ENCODE measurements at places on chromosomes 5 and 9.

DNA sequence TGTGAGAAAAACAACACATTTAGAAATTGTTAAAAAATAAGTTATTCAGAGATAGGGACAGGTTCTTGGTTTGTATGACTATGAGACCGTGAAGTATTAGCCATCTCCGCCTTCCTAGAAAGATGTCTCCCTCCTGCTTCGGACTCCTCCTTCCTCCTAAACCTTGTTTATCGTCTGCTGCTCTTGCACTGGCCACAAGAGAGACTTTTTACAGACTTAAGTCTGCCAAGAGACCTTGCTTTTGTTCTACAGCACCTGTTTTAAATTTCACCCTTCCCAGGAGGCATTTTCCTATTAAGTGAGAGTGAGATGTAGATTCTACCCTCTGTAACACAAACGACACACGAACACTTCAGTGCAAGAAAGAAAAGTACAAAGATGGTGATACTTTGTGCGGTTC lies 274.6 kb downstream of the ARHGEF28 start:
- peaks cover 29% of the 10 kb centered on the region for H3K27me3 ChIP-seq
- no peaks in the 10 kb centered on the region for H3K36me3 ChIP-seq
- no peak overlapping the region for H3K4me3 ChIP-seq
- no peak for DNase-seq
- H3K4me1 ChIP-seq, result peaks cover 9% of the 10 kb centered on the region

GRCh38 chr5:67299231-67299735 lies 102.7 kb upstream of the CD180 start:
- no peak for DNase-seq
- H3K27ac ChIP-seq, result no peak overlapping the region
- no peaks in the 10 kb centered on the region for H3K4me1 ChIP-seq
- no peak overlapping the region for H3K4me3 ChIP-seq

DNA sequence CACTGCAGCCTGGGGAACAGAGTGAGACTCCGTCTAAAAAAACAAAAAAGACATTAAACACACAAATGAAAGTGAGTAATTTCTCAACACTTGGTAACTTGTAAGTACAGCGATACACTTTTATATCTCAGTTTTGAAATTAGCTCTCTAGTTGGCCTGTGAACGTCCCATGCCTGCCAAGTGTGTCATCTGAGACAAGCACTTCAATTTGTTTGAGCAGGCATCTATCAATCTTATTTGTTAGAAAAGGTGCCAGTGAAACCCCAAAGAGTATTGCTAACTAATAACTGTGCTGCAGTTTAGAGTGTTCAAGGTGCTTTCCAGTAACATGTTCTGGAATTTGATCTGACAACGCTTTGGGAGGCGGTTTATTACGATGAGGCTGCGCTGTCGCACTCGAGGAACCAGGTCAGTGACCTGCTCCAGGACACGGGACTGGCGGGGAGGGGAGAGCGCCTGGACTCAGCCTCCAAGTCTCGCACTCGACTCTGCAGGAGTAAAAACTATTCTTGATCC lies 1.1 kb upstream of the SPIN1 start:
- peaks cover 6% of the 10 kb centered on the region for H3K36me3 ChIP-seq
- no peaks in the 10 kb centered on the region for H3K27me3 ChIP-seq
- peak overlapping the region; percentile 84 for H3K4me3 ChIP-seq
- peaks cover 28% of the 10 kb centered on the region for H3K4me1 ChIP-seq
- peak; percentile 7 for DNase-seq
- H3K27ac ChIP-seq, result peak overlapping the region; percentile 82

- H3K27me3 ChIP-seq, result no peaks in the 10 kb centered on the region
- no peak for DNase-seq
- H3K36me3 ChIP-seq, result peaks cover 3% of the 10 kb centered on the region
- H3K4me3 ChIP-seq, result no peak overlapping the region
- H3K27ac ChIP-seq, result no peak overlapping the region
- H3K4me1 ChIP-seq, result no peaks in the 10 kb centered on the region
Measured at GRCh38 chr5:172935096-172935495, 24.1 kb upstream of the RPL26L1 start.

DNA sequence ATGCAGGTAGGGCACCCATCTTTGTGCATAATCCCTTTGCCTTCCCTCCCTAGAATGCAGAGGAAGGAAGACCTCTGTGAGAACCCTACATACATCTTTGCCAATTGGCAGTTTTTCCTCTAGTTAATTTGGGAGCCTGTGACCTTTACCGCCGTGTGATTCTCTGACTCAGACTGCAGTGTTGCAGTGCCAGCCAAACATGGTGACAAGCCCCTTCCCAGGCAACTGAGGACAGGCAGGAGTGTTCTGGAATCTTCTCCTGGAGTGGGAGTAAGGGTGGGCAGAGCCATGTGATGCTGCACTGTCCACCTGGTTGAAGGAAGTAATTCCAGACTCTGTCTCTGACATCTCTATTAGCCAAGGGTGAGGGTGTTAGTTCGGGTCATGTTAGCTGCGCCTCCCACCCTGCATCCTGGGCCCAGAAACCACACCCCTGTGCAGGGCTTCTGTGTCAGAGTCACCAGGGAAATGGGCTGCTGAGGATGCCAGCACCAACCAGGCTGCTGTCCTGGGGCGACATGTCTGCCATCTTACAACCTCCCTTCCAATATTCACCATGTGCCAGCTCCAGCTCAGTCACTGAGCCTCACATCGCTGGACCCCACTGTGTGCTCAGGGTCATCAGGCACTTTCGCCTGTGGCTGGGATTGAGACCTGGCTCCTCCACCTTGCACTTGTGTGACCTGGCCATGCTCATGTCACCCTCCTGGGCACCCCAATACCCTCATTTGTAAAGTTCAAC lies 21.8 kb downstream of the KCNIP1 start:
- H3K4me1 ChIP-seq, result no peaks in the 10 kb centered on the region
- no peak overlapping the region for H3K27ac ChIP-seq
- DNase-seq, result no peak
- no peaks in the 10 kb centered on the region for H3K36me3 ChIP-seq
- H3K4me3 ChIP-seq, result no peak overlapping the region

DNA sequence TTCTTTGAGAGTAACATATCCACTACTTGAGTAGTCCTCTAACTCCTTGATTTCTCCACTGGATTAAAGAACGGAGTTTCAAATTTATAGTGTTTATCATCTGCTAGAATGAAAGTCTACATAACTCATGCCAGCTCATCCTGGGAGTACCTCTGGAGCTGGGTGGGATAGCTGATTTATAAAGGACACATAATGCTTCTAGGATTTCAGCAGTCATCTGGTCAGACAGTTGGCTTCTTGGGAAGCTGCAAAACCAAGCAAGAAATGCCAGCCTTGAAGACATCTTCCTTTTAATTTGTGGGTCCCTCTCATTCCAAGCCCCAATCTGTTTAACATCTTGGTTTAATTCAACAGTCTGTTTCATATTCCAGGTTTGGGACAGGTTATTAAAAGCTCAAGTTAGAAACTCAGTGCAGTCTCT lies 3.2 kb downstream of the GALNT10 start:
- peaks cover 8% of the 10 kb centered on the region for H3K27me3 ChIP-seq
- H3K36me3 ChIP-seq, result peaks cover 41% of the 10 kb centered on the region
- H3K27ac ChIP-seq, result no peak overlapping the region
- no peak for DNase-seq

GRCh38 chr5:138466125-138466899 lies 1.0 kb downstream of the EGR1 start:
- peaks cover 13% of the 10 kb centered on the region for H3K4me1 ChIP-seq
- H3K27me3 ChIP-seq, result peaks cover 15% of the 10 kb centered on the region
- peaks cover 10% of the 10 kb centered on the region for H3K36me3 ChIP-seq
- H3K27ac ChIP-seq, result no peak overlapping the region

DNA sequence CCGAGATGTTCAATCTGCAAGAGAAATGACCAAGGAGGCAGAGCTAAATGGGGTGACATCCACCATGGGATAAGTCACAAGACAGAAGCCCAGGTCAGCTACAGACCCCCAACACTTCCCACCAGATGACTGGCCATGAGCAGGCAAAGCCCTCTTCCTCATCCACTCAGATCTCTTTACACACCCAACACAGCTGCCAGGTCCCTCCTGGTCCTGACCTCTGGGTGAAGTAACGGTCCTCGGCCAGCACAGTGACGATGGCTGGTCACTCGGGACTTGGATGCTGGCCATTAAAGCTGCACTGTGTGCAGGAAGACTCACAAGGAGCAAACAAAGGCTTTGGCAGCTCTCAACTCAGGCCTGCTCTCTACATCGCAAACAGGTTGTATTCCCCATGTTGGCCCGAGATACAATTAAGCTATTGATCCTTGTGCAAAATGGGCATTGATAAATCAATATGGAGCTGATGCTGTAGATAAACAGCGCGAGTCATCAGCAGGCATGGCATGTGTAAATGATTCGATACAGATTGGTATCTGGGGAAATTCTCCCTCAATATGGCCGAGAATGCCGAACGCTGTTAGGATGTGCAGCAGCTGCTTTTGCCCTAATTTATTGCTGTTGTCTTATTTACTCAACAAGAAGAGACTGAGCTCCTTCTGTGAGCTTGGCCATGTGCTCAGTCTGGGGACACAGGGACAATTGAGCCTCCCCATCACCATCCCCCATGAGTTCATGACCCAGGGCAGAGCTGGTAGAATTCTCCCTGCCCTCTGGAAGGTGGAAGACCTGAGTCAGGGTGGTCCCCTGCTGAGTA lies 98.7 kb downstream of the C5orf15 start:
- no peak overlapping the region for H3K27ac ChIP-seq
- H3K4me3 ChIP-seq, result no peak overlapping the region
- peaks cover 12% of the 10 kb centered on the region for H3K4me1 ChIP-seq
- no peak for DNase-seq

GRCh38 chr9:123544007-123544827 lies 188.2 kb downstream of the CRB2 start:
- H3K27me3 ChIP-seq, result peaks cover 10% of the 10 kb centered on the region
- H3K27ac ChIP-seq, result no peak overlapping the region
- no peak for DNase-seq
- no peaks in the 10 kb centered on the region for H3K4me1 ChIP-seq
- no peaks in the 10 kb centered on the region for H3K36me3 ChIP-seq
- H3K4me3 ChIP-seq, result no peak overlapping the region

DNA sequence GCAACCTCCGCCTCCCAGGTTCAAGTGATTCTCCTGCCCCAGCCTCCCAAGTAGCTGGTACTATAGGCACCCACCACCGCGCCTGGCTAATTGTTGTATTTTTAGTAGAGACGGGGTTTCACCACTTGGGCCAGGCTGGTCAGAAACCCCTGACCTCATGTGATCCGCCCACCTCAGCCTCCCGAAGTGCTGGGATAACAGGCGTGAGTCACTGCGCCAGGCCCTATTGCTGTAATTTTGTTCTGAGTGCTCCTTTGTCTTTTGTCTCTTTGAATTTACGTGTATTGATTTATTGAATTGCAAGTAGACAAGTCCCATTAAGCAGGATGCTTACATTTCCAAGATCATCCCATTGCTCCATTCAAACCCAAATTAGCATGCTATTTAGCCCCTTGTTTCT lies 186.7 kb downstream of the MSX2 start:
- DNase-seq, result no peak
- H3K4me1 ChIP-seq, result peaks cover 4% of the 10 kb centered on the region
- H3K4me3 ChIP-seq, result no peak overlapping the region
- H3K36me3 ChIP-seq, result no peaks in the 10 kb centered on the region
- no peak overlapping the region for H3K27ac ChIP-seq

- H3K4me1 ChIP-seq, result no peaks in the 10 kb centered on the region
- no peaks in the 10 kb centered on the region for H3K36me3 ChIP-seq
- no peak overlapping the region for H3K27ac ChIP-seq
- no peak overlapping the region for H3K4me3 ChIP-seq
- no peak for DNase-seq
Measured at GRCh38 chr9:68480807-68481206, 59.9 kb downstream of the TMEM252 start.

GRCh38 chr5:176664479-176664878 lies 17.2 kb downstream of the TSPAN17 start:
- no peaks in the 10 kb centered on the region for H3K36me3 ChIP-seq
- no peak overlapping the region for H3K27ac ChIP-seq
- H3K4me3 ChIP-seq, result no peak overlapping the region
- H3K4me1 ChIP-seq, result peaks cover 7% of the 10 kb centered on the region
- DNase-seq, result no peak

DNA sequence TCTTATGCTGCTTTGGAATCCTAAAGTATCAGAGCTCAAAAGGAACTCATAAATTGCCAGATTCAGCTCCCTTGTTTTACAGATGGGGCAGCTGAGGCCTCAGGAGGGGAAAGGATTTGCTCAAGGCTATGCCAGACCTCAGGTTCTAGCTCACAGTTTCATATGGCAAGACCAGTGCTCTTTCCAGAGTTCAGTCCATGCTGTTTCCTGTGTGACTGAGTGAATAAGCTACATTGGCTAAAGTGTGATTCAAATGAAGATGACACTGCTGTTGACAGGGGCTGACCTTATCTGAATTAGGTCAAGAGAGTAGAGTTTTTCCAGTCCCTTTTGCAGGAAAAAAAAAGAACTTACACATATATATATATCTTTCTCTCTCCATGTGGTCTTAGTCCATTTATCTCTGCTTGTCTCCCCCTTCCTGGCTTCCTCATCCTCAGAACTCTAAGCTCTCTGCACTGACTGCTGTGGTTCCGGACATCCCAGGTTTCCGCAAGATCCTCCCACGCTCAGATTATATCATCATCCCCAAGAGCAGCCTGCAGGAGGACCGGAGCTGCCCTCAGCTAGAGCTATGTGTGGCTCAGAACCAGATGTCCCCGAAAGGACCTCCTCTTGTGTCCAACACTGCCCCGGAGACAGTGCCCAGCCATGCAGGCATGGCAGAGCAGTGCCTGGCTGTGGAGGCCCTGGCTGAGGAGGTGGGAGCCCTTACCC lies 9.3 kb downstream of the HMGXB3 start:
- H3K4me1 ChIP-seq, result peaks cover 10% of the 10 kb centered on the region
- H3K27me3 ChIP-seq, result no peaks in the 10 kb centered on the region
- no peak overlapping the region for H3K4me3 ChIP-seq

GRCh38 chr5:133610489-133611356 lies 1.6 kb downstream of the FSTL4 start:
- no peak overlapping the region for H3K27ac ChIP-seq
- peak overlapping the region; percentile 46 for H3K4me3 ChIP-seq

All from T-helper 2 cell treated with Interferon-gamma antibody and Interleukin-4, amounts not matched to agents 5 μg/mL and 100 μg/mL, for 36 hours (primary cell).